ENCODE measurements at places on chromosomes 4 and X. TPM values are rescaled to one million over a fixed set of nuclear protein-coding genes. Genes with fewer than 3 reads are reported as not detected.

DNA sequence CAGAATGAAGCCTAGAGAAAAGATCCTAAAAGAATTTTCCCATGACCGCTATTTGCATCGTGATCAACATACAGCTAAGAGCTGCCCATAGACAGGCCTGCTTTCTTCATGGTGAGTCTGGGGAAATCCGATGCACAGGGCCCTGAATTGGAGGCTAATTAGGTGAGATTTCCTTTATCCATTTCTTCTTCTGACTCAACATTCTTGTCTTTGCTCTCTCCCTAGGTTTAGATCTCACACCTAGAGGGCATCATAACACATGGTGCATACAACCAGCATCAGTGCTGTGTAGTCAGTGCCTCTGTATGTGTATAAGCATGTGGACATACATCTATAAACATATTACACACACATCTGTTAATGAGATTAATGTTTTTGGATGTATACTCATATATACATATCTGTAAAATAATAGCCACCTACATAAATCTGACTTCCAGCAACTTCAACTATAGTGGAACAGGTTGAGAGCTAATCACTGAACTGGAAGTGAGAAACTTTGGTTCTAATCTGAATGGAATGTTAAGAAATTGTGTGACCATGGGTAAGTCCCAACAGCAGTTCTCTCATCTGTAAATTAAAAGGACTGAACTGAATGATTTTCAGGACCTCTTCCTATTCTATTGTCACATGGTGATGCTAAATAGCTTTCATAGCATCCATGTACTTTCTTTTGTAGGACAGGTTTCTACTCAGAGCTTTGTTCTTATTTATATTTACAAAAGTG, 17.5 kb downstream of the GATB start:
- DNase-seq, result no peak

DNA sequence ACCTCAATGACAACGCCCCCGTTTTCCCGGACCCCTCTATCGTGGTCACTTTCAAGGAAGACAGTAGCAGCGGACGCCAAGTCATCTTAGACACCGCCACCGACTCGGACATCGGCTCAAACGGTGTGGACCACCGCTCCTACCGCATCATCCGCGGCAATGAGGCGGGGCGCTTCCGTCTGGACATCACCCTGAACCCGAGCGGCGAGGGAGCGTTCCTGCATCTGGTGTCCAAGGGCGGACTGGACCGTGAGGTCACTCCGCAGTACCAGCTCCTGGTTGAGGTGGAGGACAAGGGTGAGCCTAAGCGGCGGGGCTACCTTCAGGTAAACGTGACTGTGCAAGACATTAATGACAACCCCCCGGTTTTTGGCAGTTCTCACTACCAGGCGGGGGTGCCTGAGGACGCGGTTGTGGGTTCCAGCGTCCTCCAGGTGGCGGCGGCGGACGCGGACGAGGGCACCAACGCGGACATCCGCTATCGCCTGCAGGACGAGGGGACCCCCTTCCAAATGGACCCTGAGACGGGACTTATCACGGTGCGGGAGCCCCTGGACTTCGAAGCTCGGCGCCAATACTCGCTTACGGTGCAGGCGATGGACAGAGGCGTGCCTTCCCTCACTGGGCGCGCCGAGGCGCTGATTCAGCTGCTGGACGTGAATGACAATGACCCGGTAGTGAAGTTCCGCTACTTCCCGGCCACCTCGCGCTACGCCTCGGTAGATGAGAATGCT, 2.2 kb downstream of the FAT4 start:
- DNase-seq, result no peak

DNA sequence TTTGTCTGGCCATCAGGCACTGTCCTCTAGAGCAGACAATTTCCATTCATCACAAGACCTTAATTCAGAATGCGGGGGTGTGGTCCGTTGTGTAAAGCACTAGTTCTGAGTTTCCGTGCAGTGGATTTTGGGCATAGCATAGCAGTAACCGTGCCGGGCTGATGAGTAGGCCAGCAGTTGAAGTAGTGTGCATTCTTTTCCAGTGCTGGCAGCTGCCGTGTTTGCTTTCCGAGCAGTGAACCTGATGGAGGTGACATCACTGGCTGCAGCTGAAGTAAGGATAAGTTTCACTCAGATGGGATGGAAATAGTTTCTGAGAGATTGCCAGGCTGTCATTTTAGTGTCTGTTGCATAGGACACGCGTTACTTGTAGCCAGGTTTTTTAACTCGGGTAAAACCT, 107.0 kb upstream of the STIM2 start:
- peak; percentile 64 for DNase-seq

DNA sequence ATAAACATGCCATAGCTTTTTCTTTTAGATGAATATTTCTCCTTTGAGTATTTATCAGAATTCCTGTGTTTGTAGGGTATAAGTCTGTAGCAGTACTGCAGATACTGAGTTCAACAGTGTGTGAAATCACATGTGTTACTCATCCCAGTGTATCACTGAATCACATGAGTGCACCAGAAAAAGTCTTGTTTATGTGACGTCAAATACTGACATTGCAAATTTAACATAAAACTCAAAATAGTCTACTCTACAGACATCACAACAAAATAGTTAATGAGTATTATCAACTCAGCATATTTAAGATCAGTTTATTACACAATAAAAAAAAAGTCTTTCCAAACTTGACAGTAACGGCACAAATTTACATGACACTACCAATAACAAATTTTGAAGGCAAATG, 221.3 kb downstream of the DCTD start:
- no peak for DNase-seq

GBA3 gene
- 0.31 TPM for polyA plus RNA-seq
